Activated T-helper 1 cell treated with anti-CD3 and anti-CD28 coated beads, Interleukin-12 subunit alpha, Interleukin-12 subunit beta, Interleukin-2, Interleukin-4 antibody, amounts not matched to agents 30 ng/mL and 10 ng/mL and 1 ng/mL, durations not matched to agents 14 hours and 24 hours and 36 hours (primary cell): ENCODE measurements at places on chromosomes 1 and 21. TPM values are rescaled to one million over a fixed set of nuclear protein-coding genes. Genes with fewer than 3 reads are reported as not detected.

Gene COL24A1
- 0.05 TPM in 1 of 2 replicates, not detected in the other for total RNA-seq

Gene RHD
- not detected in 2 replicates for total RNA-seq

Gene GSTM5
- 0.08 TPM in 1 of 2 replicates, not detected in the other for total RNA-seq

Gene KCNE2
- total RNA-seq = not detected in 2 replicates

DNA sequence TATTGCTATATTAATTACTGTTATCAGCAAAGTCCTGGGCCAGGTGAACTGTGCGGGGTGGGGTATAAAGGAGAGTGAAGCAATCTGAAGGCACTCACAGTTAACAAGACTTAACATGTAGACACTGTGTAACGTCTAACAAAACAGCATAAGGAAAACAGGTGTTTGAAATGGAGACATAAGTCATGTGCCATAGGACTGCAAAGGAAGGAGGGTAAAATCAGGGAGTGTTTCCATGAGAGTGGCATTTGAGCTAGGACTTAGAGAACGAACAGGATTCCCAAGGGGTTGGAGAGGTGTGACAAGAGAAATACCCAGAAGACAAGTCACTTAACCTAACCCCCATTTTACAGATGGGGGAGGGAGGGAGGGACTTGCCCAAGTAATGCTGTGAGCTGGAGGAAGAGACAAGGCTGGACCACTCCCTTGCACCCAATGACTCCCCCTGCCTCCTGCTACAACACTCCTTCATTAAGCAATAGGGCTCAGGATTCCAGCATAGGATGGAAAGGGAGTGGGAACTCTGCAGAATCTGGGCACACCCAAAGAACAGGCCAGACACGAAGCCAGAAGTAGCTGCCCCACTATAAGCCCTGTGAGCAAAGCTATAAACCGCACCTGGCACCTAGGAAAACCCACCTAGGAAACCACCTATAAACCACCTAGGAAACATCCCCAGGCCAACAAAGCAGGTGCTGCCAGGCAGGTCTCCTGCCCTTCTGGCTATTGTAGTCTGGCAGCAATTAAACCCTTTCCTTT, 6.6 kb downstream of the PEF1 start:
- H3K36me3 ChIP-seq = peaks cover 12% of the 10 kb centered on the region
- H3K4me1 ChIP-seq = no peaks in the 10 kb centered on the region
- no peaks in the 10 kb centered on the region for H3K27me3 ChIP-seq
- no peak overlapping the region for H3K27ac ChIP-seq

DNA sequence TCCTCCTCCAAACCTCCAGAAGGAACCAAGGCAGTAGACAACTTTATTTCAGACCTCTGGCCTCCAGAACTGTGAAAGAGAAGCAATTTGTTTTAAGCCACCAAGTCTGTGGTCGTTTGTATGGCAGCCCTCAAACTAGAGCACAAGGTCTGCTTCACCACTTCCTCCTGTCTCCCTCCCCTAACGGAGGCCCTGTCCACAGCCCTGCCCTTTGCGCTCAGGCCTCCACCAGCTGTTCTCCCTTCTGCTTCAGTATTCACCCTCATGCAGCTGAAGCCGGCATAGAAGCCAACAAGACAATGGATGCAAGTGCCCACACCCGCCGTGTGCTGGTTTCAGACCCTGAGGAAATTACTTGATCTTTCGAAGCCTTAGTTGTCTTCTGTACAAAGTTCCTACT, 364.1 kb downstream of the HHAT start:
- no peak overlapping the region for H3K4me3 ChIP-seq
- no peaks in the 10 kb centered on the region for H3K27me3 ChIP-seq
- DNase-seq = no peak
- no peaks in the 10 kb centered on the region for H3K36me3 ChIP-seq

DNA sequence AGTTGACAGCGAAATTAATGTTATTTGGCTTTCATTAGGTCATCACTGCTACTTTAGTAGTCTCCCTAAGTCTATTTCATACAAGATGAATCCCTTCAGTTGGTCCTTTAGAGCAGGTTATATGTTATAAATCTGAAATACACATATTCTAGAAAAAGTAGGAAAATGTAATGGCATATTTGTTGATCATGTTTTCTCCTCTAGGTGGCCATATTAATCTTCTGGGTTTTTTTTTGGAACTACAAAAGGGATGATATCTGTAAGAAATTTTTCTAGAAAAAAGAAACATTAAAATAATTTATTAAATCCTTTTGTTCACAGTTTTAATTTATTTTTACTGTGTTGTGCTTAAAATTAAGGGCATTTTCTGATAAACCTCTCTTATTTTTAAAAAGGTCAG, 87.9 kb downstream of the SYT14 start:
- no peak overlapping the region for H3K27ac ChIP-seq
- no peaks in the 10 kb centered on the region for H3K4me1 ChIP-seq
- H3K27me3 ChIP-seq = peaks cover 13% of the 10 kb centered on the region
- H3K36me3 ChIP-seq = no peaks in the 10 kb centered on the region
- no peak for DNase-seq
- H3K4me3 ChIP-seq = no peak overlapping the region

- H3K27ac ChIP-seq = no peak overlapping the region
- peak overlapping the region; percentile 47 for H3K4me3 ChIP-seq
- H3K4me1 ChIP-seq = no peaks in the 10 kb centered on the region
- no peak for DNase-seq
- H3K36me3 ChIP-seq = peaks cover 10% of the 10 kb centered on the region
Observed at GRCh38 chr1:29123053-29123886, 433 bp downstream of the TMEM200B start.

DNA sequence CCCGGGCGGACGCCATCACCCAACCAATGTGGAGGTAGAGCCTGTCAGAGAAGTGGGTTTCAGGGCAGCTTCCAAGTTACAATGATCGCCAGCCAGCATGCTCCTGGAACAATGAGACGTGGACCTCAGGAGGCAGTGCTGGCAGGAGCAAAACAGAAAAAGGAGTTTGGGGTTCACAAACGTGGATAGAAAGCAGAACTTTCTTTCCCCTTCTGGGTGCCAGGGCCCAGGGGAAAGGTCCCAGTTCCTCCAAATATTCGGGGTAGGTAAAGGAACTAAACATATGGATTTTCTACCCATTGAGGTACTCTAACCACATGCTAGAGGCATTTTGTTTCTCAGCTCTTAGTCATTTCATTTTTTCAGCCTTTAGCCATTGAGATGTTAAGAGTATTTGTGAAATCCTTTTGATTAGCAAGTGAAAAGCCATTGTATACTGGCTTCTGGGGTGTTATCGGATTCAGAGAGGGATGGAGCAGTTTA, 488.4 kb upstream of the ADGRL2 start:
- no peaks in the 10 kb centered on the region for H3K36me3 ChIP-seq
- H3K4me1 ChIP-seq = no peaks in the 10 kb centered on the region
- H3K27ac ChIP-seq = no peak overlapping the region
- H3K4me3 ChIP-seq = no peak overlapping the region
